Stimulated activated CD4-positive, alpha-beta T cell treated with anti-CD3 and anti-CD28 coated beads, TNF-alpha, amount 100 ng/mL, for 1 hour (primary cell): ENCODE measurements at places on chromosomes 16 and 17.

DNA sequence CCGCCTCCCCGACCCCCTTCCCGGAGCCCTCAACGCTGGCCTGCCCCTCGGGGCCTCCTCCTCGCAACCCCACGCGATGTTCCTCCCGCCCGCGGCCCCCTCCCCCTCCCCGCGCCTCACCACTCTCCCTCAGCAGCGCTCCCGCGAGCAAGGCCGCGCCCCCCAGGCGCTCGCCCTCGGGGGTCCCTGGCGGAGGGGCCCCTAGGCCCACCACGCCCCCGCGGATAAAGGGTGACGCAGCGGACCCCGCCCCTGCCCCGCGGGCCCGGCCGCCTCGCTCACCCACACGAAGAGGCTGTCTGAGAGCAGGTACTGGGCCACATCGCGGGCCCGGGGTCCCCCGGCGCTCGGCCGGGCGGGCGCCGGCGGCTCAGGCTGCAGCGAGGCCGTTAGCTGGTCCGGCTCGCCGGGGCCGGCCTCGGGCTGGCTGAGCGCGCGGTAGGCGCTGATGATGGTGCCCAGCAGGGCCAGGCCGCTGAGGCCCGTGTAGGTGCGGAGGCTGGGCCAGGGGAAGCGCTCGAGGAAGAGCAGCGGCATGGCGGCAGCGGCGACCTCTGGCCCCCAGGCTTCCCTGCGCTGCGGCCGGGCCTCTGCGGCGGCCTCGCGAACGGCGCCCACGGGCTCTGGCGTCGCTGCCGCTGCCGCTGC, 430 bp downstream of the AMFR start:
- DNase-seq: no peak

DNA sequence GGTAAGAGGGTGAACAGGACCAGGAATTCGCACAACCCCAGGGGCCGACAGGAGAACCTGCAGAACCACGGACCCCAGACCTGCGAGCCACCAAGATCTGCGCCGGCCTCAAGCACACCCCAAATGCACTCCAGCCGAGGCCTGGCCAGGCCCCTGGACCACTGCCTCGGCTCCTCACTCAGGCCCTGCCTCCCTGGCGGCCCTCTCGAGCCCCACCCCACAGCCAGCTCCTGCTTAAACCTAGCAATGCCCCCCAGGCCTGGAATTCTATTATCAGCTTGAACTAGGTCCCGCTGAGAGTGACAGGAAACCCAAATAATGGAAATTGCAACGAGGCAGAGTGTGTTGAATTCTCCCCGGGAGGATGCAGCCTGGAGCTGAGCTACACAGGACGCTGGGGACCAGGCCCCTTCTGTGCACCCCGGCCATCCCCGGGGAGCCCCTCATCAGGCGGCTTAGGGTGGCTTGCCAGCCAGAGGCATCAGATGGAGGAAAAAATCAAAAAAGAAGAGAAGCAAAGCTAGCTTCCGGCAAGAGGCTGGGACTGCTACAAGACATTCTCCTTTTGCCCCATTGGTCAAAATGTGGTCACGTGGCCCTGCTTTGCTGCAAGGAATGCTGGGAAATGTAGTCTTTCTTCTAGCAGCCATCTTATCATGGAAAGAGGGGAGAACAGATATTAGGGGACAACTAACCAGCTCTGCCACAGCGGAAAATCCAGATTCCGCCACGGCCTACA, 2.4 kb upstream of the ENPP7 start:
- DNase-seq: peak; percentile 61

GRCh38 chr16:65117811-65118448, 3.9 kb downstream of the CDH11 start:
- DNase-seq: no peak

DNA sequence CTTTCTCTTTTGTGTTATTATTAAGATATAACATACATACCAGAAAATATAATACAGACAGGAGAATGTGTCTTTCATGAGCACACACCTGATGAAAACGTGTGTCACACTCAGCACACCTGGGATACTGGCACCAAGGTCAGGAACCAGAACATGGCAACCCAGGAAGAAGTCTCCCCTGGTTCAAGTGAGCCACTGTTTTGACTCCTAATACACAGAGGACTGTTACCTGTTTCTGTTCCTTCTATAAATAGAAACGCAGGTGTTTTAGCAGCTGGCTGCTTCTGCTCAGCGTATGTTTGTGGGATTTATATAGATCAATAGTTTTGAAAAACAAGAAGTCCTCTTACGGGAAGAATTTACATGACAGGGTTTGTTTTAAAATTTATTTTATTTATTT, 3.5 kb downstream of the SEC14L1 start:
- DNase-seq: no peak

- no peak for DNase-seq
These were observed 612.1 kb downstream of the MAF start for GRCh38 chr16:78988361-78988969.

DNA sequence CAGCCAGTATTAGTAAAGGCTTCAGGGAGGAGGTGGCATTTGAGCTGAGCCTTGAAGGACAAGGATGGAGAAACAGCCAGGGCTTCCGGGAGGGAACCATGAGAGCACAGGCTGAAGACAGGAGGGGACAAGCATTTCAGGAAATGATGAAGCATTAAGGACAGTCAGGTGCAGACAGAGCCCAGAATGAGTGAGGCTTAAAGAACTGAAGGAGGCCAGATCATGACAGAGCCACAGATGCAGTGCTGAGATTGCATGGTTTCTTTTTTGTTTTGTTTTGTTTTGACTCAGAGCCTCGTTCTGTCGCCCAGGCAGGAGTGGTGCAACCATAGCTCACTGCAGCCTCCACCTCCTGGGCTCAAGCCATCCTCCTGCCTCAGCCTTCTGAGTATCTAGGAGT, 211.5 kb downstream of the SOX9 start:
- DNase-seq: no peak

DNA sequence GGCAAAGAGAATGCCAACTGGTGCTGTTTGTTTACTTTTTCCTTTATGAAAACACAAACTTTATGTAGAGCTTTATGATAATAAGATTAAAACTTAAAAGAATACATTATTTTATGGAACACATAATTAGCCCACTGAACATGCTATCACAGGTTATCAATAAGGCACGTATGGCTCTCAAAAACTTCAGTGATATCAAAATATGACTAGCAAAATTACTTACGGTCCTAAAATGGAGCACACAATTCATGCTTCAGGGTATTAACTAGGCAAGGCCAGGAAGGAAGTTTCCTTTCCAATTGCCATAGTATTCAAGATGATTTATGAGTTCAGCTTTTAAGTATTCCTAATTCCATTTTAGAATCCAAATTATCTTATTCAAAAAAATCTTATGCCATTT, 3.6 kb downstream of the RNF43 start:
- DNase-seq: no peak

- DNase-seq: no peak
These were observed 2.8 kb downstream of the ADCY7 start for GRCh38 chr16:50269061-50269705.

DNA sequence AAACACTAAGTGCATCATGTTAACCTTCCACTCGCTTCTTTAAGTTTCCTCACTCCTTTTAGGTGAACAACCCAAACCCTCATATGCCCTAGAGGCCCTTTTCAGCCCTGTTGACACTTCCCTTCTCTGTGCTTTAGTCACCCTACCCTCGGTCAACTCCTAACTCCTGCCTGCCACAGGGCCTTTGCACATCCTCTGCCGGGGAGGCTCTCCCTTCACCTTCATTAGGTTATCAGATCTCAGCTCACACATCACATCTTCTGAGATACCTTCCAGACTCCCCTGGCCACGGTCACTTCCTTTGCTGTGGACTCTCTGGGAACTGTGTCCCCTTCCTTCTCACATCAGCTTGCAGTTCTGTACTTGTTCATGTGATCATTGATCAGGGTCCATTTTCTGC, 574.4 kb downstream of the MAF start:
- no peak for DNase-seq
